ENCODE measurements at places on chromosomes 5 and 9.

- DNase-seq, result no peak
Observed at GRCh38 chr5:60362158-60362557, 337.8 kb downstream of the DEPDC1B start.

GRCh38 chr5:88691945-88692868 is 190.8 kb downstream of the MEF2C start:
- DNase-seq, result no peak

GRCh38 chr9:2198956-2199635 is 183.9 kb downstream of the SMARCA2 start:
- no peak for DNase-seq

- peak; percentile 3 for DNase-seq
Observed at GRCh38 chr5:144332265-144332664, 161.6 kb downstream of the KCTD16 start.

DNA sequence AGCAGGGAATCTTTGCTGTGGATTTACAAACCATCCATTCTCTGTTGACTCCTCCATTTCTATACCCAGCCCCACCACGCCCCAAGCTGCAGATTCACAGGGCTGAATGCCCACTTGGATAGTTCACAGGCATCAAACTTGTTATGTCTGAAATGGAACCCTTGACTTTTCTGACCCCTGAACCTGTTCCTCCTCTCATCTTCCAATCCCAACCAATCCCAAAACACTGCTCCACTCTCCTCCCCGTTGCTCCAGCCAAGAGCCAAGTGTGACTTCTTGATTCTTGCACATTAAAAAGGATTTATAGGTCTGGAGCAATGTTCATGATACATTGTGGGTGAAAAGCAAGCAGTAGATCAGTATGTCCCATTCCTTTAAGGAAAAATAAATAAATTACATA is 145.6 kb downstream of the DAB2IP start:
- no peak for DNase-seq

DNA sequence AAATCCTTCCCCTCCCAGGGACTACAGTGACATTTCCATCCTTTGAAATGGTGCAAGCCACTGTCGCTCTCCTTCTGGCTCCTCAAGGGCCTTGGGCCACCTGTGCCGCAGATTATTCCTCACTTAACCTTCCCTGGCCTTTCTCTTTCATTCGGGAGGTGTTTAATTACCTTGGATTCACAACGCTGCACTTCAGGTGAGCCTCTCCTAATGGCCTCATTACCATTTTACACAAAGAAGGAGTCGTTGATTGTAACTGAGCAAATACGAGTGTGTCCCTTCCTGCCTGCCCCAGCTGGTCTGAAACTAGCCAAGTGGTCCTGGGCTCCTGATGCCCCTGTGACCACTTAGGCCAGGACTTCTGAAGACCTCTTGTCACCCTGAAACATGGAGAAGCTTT is 205.0 kb downstream of the CRB2 start:
- peak; percentile 9 for DNase-seq

GRCh38 chr5:56099346-56099745 is 104.6 kb upstream of the IL6ST start:
- no peak for DNase-seq

GRCh38 chr9:87226896-87227295 is 270.8 kb upstream of the DAPK1 start:
- DNase-seq, result no peak

- no peak for DNase-seq
Observed at GRCh38 chr9:78023003-78023741, 8.4 kb downstream of the GNAQ start.

DNA sequence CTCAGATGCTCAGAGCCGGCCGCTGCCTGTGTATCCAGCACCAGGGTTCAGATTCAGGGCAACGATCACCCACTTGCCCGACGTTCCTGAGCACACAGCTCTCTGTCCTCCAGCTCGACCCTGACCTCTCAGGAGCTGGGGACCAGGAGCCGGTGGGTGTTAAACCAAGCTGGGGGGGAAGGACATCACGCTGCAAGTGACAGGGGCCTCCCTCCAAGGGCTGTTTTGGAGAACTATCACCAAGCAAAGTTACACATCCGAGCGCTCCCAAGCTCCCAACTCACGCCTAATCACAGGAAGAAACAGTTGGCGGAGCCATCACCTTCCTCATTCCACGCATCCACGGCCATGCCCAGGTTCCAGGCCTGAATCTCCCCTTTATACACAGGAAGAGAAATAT is 51.5 kb upstream of the ZNF354A start:
- no peak for DNase-seq

DNA sequence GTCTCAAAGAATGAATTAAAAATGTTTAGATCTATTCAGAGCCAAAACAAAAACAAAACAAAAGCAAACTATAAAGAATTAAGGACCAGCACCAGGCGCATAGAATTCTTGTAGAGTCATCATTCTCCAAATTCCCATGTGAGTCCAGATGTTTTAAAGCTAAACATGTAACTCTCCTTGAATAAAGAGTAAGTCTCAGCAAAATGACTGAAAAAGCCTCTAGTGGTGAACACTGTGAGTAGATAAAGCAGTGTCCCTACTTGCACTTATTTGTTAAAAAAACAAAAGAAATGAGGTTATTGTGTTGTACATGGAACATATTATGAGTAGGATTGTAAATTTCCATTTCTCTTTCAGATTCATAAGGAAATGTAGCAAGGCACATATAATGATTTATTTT is 44.0 kb downstream of the NNT start:
- DNase-seq, result no peak

- DNase-seq, result no peak
Observed at GRCh38 chr9:79884546-79884945, 312.8 kb downstream of the TLE4 start.

GRCh38 chr5:65663804-65664521 is 39.1 kb downstream of the SHLD3 start:
- no peak for DNase-seq

DNA sequence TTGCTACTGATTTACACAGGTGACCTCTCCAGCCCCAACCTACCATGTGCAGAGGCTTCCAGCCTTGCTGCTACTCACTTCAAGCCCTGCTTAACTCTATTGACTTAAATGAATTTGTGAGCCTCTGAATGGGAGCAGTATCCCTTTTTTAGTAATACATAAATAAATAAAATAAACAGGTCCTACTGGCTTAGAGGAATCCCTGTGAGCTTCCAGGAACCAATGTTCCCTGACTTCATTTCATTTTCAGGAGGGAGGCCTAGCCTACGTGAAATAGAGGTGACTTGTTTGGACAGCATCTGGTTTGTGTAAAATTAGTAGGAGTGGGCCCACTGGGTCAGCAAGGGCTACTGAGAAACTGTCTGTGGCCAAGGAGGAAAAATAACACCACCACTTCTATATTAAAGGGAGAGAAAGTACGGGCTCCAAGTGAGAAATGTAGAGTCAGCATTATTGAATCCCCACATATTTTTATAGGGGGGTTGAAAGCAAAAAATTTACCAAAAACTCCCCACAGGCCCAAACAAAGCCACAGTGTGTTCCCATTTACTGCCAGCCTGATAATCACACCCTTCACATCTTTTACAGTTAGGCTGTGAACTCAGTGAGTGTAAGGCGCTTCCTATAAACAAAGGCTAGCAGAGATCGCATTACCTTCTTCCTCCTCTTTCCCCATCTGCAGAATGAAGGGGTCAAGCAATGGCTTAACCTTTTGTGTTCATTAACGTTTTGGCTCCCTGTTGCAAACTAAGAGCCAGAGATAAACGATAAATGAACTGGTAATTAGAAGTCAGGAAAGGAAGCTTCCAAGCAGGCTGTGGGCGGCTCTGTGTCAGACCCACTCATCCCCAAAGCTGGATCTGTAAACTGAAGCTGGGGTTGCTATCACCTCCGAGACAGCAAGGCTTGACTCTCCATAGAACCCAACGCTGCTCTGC is 138.8 kb upstream of the LIFR start:
- DNase-seq, result no peak

GRCh38 chr9:100213730-100214477 is 114.9 kb downstream of the INVS start:
- no peak for DNase-seq

DNA sequence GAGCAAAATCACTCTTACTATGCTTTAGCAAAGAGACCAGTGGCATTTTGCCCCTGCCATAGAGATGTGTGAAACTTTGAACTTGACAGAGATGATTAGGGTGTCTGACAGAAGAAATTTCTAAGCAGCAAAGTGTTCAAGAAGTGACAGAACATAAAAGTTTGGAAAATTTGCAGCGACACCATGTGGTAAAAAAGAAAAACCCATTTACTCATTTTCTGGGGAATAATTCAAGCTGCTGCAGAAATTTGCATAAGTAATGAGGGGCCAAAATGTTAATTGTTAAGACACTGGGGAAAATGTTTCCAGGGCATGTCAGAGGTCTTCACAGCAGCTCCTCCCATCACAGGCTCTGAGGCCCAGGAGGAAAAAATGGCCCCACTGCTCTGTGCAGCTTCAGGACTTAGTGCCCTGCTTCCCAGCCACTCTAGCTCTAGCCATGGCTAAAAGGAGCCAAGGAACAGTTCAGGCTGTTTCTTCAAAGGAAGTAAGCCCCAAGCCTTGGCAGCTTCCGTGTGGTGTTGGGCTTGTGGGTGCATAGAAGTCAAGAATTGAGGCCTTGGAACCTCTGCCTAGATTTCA is 6.1 kb upstream of the AP3B1 start:
- DNase-seq, result no peak

DNA sequence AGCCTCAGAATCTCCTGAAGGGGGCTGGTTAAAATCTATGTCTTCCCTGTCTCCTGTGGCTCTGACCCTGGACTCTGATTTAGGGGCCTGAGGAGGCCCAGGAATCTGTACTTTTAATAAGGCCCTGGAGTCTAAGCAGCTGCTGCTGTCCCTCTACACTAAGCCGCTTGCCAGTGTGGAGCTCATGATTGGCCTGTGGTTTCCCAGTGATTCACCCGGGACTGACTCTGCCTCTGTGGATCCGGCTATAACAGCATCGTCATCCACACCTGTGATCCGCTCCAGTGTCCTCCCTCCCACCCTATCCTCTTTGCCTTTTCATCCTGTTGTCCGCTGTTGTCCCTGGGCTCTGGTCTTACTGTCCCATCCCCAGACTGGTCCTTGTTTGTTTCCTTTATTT is 3.7 kb downstream of the SLC31A2 start:
- DNase-seq, result no peak

DNA sequence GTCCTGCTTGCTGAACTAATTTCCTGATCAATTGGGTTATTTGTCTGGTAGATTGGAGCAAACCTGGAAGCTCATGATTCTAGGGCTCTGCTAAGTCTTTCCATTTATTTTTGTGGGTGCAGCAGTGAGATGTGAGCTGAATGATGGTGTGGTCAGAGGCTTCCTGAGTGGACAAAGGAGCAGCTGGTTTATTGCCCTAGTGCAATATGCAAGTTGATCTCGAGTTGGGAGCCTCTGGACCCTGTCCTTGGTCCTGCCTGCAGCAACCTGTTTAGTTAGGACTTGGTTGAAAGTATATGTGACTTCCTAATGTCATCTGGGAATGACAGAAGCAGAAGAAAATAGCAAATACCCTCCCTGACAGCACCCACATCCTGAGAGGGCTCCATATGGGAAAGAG is 4.2 kb upstream of the UNC5A start:
- DNase-seq, result no peak

DNA sequence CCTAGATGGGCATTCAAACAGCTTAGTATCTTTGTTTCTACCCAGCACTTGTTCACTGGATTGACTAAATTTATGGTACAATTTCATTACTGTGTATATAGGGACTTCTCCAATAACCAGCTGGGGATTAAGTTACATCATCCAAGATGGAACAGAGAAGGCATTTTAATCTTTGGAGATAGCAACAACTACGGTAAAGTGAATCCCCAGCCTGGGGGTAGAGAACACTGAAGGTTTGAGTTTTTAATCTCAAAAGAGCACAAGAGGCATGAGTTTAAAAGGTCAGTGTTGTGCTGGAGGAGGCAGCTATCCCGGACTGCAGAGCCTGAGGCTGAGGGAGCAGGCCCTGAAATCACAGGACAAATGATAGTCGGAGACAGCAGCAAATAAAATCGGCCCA is 28.6 kb downstream of the DDX31 start:
- no peak for DNase-seq

GRCh38 chr5:126925482-126925881 is 104.9 kb downstream of the MARCHF3 start:
- no peak for DNase-seq

GRCh38 chr5:99929806-99930135 is 605.4 kb upstream of the FAM174A start:
- DNase-seq, result no peak

GRCh38 chr5:126104951-126105350 is 318.3 kb upstream of the GRAMD2B start:
- no peak for DNase-seq

GRCh38 chr5:65076251-65076869 is 307.6 kb downstream of the CWC27 start:
- DNase-seq, result peak; percentile 58

- DNase-seq, result no peak
Observed at GRCh38 chr9:16461137-16461840, 409.2 kb downstream of the BNC2 start.

- no peak for DNase-seq
Observed at GRCh38 chr5:168941901-168942300, 359.0 kb downstream of the SLIT3 start.

DNA sequence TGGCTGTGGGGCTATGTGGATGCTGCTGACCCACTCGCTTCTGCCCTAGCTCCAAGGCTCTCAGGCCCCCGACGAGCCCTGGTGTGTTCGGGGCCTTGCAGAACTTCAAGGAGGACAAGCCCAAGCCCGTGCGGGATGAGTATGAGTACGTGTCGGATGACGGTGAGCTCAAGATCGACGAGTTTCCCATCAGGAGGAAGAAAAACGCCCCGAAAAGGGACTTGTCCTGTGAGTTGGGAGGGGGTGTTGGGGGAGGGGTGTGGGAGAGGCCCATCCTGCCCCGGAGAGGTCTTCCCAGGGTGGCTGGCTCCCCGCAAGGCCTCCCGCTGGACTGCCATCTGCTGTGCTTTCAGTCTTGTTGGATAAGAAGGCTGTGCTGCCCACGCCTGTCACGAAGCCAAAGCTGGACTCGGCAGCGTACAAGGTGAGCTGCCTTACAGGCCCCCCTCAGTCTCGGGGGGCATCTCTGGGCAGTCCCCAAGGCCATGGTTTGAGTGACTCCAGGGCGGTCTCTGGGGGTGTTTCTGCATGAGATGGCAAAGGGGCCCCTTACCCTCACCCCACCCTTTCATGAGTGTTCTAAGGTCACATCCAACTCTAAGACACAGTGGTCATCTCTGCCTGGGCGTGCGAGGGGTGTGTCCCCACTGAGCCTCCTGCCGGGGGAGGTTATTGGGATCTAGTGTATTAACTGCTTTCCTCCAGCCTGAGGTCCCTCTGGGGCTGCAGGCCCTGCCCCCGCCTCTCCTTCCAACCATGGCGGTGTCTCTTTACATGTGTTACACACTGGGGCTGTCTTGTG is 89.5 kb downstream of the PHF2 start:
- DNase-seq, result no peak

GRCh38 chr9:35691757-35692301 is 2.1 kb upstream of the TPM2 start:
- no peak for DNase-seq

DNA sequence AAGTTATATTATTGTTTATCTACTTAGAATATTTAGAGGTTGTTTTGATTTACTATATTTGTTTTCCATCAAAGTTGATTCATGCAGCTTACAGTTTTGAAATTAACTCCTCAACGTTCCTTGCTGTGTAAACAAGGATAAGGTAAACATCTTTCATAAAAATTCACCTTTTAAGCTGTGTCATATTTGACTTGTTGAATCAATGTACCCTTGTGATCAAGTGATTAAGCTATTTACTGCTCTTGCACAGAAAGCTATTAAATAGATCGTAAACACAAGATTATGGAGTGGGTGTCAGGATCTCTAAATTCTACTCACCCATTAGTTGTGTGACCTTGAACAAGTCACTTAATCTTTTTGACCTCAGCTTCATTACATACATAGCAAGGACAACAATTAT is 2054.0 kb upstream of the NUDT12 start:
- no peak for DNase-seq
